ENCODE measurements at places on chromosomes 2 and 18.

GRCh38 chr2:196638765-196639164 lies 750 bp upstream of the CCDC150 start:
- no peak for DNase-seq

DNA sequence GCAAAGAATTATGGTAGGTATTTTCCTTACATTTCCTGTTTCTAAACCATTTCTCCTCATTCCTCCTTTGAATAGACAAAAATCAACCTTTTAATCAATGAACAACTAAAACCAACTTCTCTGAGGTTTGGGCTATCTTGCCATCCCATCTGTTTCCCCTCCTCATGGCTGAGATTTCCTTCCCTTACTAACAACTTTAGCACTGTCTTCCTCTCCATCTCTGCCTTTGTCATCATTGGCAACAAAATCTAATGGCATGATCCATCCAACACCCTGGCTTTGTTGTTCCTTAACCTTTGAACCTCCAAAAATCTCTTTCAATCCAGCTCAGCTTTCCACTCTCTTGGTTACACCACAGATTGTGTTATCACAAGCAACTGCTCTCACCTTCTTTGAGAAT lies 95.3 kb upstream of the FAM136A start:
- no peak for DNase-seq

- DNase-seq: no peak
Measured at GRCh38 chr2:127134235-127134634, 27.3 kb upstream of the BIN1 start.

- DNase-seq: no peak
Measured at GRCh38 chr18:59950215-59950944, 50.6 kb downstream of the PMAIP1 start.

DNA sequence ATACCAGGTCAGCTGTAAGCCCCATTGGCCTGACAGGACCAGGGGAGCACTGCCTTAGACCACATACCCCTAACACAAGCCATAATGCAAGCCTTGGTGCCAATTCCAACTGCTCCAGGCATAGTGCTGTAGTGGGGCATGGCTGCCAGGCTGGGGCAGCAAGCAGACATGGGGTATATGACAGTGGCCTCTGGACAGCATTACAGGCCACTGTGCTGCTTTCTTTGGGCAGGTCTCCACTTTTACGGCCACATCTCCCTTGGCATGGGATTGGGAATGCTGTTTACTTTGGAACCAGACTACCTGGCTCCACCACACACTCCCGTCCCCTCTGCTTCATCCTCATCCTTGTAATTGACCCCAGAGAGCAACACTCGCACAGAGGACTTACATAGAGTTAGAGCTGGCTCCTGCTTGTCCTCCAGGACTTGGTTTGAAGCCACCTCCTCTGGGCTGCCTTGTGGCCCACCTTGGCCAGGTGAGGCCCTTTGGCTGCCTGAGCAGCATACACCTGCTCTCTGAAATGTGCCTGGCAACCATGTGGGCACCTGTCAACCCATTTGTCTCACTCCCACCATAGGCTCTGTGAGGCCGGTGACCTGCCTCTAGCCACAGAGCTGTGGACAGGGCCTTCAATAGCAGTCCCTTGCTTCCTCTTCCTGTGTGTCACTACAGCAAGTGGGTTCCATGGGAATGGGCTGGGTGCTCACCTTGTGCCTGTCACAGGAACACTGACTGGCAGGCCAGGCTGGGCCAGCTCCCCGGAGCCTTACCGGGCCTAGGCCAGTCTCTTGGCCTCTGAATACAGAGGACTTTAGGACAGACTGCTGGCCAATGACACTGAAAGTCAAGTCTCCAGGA lies 262.6 kb upstream of the HS6ST1 start:
- DNase-seq: no peak

DNA sequence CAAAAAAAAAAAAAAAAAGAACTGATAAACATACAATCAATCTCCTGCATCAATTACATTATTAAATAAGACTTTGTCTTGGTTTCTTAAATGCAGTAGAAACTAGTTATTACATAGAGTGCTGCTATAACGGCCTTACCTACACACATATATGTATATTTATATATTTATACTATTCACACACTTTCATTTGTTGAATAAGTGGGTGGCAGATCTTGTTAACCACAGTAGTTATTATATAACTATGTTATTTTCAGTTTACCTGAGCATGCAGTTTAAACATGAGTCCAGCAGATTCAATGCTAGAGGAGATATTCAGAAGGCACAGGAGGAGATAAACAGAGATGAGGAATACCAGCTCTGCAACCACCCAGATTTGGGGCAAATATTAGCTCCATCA lies 81.5 kb upstream of the CD226 start:
- DNase-seq: no peak

DNA sequence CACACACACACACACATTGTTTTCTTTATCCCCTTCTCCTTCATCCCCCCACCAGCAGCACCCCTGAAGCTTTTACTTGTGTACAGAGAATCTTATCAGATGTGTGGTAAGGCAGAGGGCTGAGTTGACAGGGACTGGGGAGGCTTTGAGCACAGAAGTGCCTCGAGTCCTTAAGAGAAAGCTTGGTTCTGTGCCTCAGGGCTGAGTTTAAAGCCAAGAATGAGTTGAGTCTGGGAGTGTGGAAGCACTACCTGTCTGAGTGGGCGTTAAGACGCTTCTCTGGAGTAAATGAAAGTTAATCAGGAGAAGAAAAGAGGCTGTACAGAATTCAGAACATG lies 2.7 kb downstream of the ID2 start:
- DNase-seq: no peak

- no peak for DNase-seq
Measured at GRCh38 chr2:121875585-121876185, 120.2 kb downstream of the TSN start.

DNA sequence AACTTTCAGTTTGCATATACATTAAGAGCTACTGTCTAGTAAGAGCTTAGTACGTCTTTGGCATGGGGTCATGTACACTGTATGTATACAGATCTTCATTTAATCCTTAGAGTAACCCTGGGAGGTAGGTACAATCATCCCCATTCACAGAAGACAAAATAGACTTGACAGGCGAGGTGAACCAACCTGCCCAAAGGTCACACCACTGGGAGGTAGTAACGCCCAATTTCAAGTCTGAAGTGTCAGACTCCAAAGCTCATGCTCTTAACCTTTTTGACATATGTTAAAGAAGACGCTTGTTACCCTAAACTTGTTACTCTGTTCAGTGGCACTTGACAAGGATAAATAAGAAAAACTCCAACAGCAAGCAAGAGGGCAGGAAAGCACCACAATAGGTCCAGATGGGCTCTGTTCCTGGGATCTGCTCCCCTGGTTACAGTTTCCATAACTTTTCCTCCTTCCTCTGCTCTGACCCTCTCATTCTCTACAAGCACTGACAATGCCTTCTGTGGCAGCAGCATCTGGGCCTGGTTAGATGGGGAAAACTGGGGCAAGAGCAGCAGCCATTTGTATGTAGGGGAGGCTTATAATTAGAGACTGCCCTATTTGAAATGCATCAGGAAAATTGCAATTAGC lies 64.7 kb upstream of the SERTAD2 start:
- no peak for DNase-seq

- no peak for DNase-seq
Measured at GRCh38 chr18:6484659-6485058, 69.9 kb upstream of the L3MBTL4 start.

DNA sequence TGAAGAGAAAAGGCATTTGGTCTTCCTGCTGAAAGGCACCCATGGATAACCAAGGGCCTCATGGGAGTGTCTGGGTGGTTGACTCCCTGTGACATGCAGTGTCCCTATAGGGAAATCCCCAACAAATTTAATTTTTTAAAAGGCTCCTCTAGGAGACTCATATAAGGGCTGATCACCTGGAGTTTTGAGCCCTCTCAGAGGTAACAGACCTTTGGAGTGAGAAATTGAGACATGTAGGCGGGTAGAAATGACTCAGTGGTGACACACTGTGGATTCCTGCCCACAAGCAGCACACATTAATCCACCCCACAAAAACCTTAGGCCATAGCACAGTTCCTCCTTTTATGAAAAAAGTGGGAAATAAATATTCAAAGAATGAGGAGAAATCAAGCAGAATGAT lies 557.0 kb upstream of the CNTNAP5 start:
- DNase-seq: no peak

- no peak for DNase-seq
Measured at GRCh38 chr2:138180692-138181386, 216.6 kb downstream of the HNMT start.

GRCh38 chr2:72146347-72147302 lies 1.0 kb downstream of the CYP26B1 start:
- DNase-seq: peak; percentile 48

DNA sequence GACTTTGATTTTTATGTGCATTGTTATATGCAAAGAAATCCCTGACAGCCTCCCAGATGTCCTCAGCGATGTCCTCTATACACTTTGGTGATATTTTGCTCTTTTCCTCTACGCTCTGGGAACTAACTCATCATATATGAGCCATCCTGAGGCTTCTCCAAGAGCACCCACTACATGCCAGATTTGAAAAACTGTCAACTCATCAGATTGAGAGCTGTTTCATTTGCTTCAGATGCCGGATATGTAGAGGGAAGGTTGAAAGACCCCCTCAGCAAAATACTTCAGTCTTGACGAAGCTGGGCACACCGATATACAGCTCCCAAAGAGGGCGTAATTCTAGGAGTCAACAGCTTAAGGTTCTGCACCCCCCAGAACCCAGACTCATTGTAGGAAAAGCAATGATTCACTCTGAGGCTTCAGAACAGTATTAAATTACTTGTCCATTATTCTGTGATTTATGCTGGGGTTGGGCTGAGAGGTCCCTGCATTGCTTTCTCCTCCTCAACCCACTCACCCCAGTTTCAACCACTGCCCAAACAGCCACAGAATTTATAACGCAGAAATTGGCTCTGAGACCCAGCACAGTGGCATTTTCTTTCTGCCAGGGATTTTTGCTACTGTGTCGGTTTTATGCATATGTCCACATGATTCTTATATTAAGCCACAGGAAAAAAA lies 341.8 kb downstream of the ALK start:
- no peak for DNase-seq

GRCh38 chr2:188251034-188251433 lies 40.6 kb upstream of the GULP1 start:
- DNase-seq: no peak

DNA sequence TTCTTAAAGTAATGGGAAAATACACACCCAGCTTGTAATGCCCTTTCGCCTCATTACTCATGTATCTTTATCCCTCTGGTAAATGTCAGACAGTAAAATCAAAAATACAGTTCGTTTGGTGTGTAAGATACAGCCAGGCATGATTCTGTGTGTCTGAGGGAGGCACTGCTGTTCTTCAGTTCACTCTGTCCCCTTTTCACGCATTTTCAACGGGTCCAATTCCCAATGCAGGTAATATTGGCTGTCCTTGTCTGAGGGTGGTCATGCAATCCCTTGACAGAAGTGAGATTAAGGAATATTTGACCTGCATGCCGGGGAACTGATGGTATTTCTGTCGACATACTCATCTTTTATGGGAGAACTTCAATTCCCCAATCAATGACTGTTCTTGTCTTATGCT lies 587.2 kb upstream of the NXPH2 start:
- DNase-seq: no peak

- DNase-seq: no peak
Measured at GRCh38 chr2:179235463-179236108, 29.0 kb downstream of the SESTD1 start.

- DNase-seq: no peak
Measured at GRCh38 chr2:111176388-111176787, 55.7 kb downstream of the BCL2L11 start.

DNA sequence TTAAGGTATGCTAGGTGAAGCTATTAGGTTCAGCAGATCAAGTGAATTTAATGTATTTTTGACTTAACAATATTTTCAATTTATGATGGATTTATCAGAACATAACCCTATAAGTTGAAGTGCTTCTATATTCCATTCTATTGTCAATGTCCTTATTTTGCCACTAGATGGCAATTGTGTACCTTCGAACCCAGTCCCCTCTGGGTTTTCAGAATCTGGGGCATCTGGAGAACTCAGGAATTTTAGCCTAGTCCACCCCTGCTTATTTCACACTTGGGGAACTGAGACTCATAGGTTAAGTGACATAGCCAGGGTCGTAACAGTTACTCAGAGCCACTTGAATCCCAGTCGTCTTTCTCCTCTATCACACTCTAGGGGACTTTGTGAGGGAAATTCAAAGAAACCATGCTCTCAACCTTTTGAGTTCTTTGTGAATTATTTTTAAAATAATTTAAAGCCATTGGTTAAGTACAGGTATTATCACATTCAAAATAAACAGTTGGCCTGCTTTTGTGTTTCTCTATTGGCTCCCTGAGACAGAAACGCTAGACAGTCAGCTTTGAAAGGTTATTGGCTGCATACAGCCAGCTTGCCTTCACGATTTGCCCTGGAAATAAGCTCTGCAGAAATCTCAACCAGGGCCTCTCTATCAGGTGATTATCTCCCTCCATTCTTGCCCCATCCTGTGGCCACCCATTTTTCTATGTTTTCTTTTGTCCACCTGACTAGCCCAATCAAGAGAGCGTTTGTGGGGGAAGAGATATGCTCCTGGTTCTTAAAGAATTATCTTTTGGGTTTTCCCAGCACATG lies 145.0 kb downstream of the TTC27 start:
- DNase-seq: peak; percentile 41

- peak; percentile 64 for DNase-seq
Measured at GRCh38 chr2:112087346-112088020, 32.4 kb downstream of the TMEM87B start.

DNA sequence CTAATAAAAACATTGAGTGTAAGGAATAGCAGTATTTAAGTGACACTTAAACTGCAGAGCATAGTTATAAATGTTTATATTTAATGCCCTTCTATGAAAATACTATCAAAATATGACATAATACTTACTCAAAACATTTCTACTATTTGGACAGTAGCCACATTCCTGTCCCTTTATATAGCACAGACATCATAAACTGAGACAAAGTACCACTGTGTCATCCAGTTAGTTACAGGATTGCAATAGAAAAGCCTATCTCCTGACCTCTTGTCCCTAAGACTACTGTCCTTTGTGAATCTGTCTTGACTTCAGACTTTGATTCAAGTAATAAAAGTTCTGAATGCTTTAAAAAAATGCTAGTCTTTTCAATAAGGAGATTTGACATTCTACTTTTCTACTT lies 1528.5 kb upstream of the NXPH2 start:
- DNase-seq: no peak

- DNase-seq: no peak
Measured at GRCh38 chr2:148888986-148889385, 14.0 kb downstream of the KIF5C start.

GRCh38 chr2:233082222-233082930 lies 22.2 kb downstream of the INPP5D start:
- peak; percentile 82 for DNase-seq

DNA sequence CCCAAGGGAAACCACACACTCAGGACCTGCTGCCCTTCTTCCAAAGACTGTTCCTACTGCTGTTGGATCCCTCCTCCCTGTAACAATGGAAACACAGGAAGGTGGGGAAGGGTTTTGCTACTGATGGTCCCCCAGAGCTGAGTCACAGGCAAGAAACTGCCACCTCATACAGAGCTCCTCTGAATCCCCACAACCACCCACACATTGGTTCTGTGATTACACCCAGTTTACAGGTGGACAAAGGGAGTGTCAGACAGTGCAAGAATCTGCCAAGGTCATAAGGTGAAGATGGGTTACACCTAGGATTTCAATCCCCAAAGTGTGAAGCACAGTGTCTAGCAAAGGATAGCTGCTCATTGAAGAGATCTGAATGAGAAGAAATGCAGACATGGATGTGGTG lies 141.7 kb upstream of the LMAN1 start:
- no peak for DNase-seq

GRCh38 chr2:137997733-137998132 lies 33.5 kb downstream of the HNMT start:
- no peak for DNase-seq

Measured in GM13977 (cell line).